Caudate nucleus (tissue), 63 donors: ENCODE measurements at places on chromosomes 3 and 15.

- DNase-seq, result peak; percentile 20
These were observed 500.4 kb downstream of the SHQ1 start for GRCh38 chr3:72347819-72348319.

- no peak for DNase-seq
These were observed 60.7 kb downstream of the BDH1 start for GRCh38 chr3:197495059-197495455.

- peak; percentile 58 for DNase-seq
These were observed 171.3 kb downstream of the ATP10A start for GRCh38 chr15:25691544-25692430.

GRCh38 chr3:61157414-61157813 lies 93.8 kb downstream of the FHIT start:
- DNase-seq, result no peak

GRCh38 chr3:127573912-127574311 lies 16.6 kb downstream of the TPRA1 start:
- no peak for DNase-seq

DNA sequence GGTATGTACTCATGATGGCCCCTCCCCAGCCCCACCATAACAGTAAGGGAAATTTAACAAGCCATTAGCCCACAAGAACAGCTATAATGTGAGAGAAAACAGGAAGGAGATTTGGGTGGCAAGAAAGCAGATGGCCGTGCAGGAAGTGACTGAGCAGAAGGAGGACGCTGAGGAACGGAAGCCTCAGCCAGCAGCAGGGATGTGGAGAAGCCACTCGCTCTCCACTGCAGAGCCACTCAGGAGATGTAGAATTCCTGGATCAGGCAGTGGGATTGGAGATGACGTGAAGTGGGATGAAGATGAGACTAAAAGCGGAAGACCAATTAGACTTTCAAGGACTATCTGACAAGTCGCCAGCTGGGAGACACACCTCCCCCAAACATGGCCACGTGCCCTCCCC lies 31.2 kb downstream of the PRR23E start:
- DNase-seq, result no peak

- no peak for DNase-seq
These were observed 617.7 kb upstream of the NR2F2 start for GRCh38 chr15:95712785-95713184.
